ENCODE measurements at places on chromosomes 3 and 15. TPM values are rescaled to one million over a fixed set of nuclear protein-coding genes. Genes with fewer than 3 reads are reported as not detected.

- no peak for DNase-seq
Observed at GRCh38 chr3:149020196-149020838, 29.0 kb downstream of the GYG1 start.

DNA sequence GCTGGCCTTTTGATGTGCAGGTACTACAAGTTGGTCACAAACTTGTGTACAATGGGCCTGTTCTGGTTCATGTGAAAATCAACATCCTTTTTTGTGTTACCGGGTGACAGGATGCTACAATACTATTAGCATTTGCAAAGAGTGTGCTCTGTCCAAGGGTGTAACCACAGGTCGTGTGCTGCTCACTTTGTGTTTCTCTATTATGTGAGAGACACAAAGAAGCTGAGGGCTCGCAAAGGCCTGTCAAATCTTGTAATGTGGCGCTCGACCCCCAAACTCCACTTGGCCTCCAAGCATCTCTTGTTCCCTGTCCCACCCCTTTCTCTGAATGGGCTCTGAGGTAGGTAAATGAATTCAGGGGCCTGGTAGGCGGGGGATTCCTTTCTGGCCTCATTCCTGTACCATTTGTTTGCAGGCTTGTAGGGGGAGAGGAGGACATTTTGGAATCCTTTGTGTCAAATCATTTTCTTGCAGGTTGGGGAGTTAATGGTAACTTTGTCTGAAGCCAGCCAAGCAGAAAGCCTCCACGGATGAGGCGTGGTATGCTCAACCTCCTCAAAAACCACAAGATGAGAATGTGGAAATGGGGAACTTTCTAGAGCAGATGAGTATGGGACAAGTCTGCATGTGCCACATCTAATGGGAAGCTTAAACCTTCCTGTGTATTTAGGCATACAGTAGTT, 109.1 kb downstream of the OPA1 start:
- DNase-seq = no peak

- no peak for DNase-seq
Observed at GRCh38 chr15:36109943-36110658, 469.3 kb upstream of the CDIN1 start.

DNA sequence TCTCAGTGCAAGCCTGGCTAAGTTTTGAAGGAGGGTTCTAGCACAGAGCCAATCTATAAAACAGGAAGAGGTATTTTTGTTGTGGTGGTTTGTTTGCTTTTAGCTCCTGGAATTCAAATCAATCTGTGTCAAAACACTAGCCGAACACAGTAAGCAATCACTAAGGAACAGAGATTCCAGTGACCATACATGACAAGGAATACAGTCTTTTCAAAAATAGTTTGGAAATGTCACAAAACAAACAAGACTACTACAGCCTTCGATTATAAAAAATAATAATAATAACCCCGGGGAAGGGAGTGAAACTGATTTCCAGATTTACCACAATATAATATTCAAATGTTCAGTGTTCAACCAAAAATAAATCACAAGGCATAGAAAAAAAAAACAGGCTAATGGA, 166.5 kb downstream of the OCA2 start:
- DNase-seq = no peak

DNA sequence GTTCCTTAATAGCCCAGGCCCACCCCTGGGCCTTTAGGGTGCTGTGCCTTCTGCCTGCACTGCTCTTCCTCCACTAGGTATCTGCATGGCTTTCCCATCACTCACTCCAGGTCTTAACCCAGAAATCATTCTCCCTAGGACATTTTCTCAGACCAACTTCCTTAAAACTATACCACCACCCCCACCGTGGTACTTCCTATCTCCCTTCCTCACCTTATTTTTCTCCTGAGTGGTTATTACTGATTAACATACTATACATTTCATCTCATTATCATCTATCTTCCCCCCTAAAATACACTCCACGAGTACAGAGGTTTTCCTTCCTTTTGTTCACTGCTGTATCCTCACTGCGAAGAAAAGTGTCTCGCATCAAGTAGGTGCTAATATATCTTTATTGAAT, 115.2 kb downstream of the ANO10 start:
- DNase-seq = no peak

DNA sequence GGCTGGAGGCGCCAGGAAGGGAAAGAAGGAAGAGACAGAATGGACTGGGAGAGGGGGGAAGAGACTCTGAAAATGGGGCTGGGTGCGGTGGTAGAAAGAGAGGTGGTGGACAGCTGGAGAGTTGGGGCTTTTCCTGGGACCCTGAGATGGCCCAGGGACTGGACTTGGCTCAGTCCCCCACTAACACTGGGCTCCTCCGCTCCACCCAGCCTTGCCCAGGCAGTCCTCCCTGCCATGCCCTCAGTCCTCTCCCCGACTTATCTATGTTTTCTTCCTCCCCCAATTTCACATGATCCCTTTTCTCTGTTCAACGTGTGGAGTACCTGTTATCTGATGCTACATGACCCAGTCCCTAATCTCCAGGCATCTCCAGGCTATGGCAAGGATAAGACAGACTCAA, 6.3 kb upstream of the HCN4 start:
- no peak for DNase-seq

DNA sequence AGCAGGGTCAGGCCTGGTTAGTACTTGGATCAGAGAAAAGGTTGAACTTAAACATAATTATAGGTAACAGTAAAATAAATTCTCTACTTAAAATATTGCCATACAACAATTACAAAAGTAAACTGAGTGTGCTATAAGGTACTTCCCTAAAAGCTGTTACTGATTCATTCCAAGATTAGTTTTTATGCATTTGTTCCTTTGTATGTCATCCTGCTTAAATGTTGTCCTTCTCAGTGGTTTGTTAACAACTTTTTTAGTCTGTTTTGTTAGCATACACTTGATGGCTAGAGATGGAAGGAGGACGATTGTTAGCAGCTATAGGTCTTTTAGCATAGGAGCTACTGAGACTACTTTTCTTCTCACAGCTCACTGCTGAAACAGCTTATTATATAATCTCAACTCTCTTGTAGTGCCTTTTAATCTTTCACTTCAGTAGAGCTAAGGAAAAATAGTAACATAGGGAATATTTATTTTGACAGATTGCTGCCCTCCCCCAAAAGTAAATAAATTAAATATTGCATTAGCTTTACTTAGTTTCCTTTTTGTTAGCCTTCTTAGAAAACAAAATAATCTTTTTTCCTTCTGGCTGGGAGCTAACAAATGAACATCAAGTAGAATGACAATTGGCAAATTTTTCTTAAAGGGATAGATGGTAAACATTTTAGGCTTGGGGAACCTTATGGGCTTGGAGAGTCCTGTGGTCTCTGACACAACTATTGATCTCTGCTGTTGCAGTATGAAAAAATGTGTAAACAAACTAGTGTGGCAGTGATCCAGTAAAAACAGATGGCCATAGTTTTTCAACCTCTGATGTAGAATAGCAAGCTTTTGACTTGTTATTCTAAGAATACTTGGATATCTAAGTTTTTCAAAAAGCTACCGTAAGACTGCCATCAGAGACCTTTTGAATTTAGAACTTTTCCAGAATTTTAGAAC, 39.5 kb downstream of the USP8 start:
- no peak for DNase-seq

DNA sequence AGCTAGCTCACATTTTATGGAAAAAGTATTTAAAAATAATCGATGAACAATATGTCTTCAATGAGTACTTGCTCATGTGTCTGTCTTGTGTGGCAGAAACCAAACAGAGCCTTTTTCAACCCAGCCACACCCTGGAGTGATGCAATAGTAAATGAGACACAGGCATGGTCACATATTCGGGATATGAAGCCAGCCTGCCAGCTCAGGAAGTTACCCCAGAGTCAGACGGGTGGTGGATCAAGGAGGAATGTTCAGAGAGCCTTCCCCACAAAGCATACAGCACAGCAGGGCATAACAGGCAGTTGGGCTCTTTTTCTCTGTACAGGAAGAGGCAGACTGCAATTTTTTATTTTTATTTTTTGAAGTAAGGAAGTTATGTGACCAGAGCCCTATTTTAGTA, 27.3 kb downstream of the LARP6 start:
- DNase-seq = no peak

- no peak for DNase-seq
Observed at GRCh38 chr3:140753865-140754754, 76.2 kb downstream of the TRIM42 start.

The CILP gene
- total RNA-seq = 15.0 TPM

The ATP1B3 gene
- total RNA-seq = 243 TPM

The SLC12A1 gene
- total RNA-seq = not detected

The SCAMP5 gene
- 78.1 TPM for total RNA-seq

The SLC9A9 gene
- 2.1 TPM for total RNA-seq

The ACOX2 gene
- 54.5 TPM for total RNA-seq

Measured in Peyer's patch (tissue), 4 donors.